ENCODE measurements at places on chromosomes 11 and 22.

DNA sequence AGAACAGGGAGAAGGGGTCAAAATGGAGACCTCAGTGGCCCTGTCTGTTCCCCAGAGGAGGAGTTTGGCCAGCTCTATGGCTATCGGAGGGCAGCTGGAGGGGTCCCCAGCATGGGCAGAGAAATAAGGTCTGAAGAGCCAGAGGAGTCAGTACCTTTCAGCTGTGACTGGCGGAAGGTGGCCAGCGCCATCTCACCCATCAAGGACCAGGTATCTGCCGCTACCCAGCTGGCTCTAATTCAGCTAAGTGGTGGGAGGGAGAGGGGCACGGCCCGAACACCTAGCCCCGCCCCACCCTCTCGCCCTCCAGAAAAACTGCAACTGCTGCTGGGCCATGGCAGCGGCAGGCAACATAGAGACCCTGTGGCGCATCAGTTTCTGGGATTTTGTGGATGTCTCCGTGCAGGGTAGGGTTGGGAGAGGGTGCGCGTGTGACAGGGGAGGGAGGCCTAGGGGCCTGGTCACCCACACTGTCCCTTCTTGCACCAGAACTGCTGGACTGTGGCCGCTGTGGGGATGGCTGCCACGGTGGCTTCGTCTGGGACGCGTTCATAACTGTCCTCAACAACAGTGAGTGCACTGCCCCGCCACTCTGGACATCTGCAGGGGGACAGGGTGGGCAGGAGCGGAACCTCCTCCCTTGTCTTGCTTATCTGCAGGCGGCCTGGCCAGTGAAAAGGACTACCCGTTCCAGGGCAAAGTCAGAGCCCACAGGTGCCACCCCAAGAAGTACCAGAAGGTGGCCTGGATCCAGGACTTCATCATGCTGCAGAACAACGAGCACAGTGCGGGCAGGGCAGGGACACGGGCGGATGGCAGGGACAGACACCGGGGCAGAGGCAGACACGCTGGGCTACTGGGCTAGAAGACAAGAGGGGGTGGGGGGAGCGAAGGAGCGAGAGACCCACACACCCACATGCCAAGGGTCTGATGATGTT lies 2.8 kb downstream of the CTSW start:
- DNase-seq: no peak

GRCh38 chr11:110772863-110773262 lies 60.6 kb upstream of the ARHGAP20 start:
- no peak for DNase-seq

DNA sequence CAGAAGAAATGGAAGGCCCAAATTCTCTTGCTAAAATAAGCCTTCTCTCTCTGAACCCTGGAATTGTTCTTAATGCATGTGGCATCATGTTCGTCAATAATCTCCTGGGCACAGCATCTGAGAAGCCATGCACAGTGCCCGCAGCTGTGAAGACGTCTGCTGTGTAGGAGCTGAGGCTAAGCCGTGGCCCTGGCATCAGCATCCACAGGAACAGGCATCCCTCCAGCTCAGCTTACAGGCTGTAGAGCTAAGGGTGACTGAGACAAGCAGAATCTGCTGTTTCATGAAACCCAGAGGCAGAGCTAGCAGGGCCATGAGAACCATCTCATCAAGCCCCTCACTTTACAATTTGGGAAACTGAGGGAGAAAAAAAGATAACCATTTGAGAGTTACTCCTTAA lies 60.6 kb downstream of the SEZ6L start:
- DNase-seq: no peak

DNA sequence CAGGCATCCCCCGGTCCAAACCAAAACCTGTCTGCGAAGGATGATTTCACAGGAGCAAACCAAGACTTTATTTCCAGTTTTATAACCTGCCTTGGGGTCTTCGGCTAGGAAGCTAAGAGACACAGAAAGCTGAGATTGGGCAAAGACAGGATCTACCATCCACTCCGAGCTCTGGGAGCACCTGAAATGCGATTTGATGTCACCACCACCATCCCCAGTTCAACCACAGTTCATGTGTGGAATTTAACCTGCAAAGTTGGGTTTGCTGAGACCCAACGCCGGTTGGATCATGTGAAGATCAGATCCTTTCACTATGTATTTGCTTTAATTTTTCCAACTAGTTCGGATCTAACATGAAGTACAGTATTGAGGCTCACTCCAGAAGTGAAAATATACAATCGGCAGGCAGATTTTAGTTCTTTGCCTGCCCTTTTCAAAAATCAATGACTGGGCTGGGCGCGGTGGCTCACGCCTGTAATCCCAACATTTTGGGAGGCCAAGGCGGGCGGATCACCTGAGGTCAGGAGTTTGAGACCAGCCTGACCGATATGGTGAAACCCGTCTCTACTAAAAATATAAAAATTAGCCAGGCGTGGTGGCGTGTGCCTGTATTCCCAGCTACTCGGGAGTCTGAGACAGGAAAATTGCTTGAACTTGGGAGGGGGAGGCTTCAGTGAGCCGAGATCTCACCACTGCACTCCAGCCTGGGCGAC lies 1.4 kb upstream of the C11orf24 start:
- no peak for DNase-seq

GRCh38 chr11:111269146-111269868 lies 23.8 kb downstream of the POU2AF2 start:
- DNase-seq: no peak

DNA sequence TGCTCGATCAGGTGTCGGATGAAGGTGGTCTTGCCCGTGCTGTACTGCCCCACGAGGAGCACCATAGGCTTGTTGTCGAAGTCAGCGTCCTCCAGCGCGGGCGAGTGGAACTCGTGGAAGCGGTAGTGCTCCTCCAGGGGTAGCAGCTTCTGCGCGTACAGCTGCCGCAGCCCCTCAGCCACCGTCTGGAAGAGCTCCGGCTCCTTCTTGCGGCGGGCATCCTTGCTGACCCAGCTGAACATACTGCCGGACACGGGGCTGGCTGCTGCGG lies 263 bp downstream of the EHD1 start:
- DNase-seq: no peak

GRCh38 chr11:44094260-44094868 lies 1.1 kb upstream of the EXT2 start:
- peak; percentile 87 for DNase-seq

- no peak for DNase-seq
These were observed 50.4 kb downstream of the OR4A47 start for GRCh38 chr11:48538991-48539390.

GRCh38 chr11:9574622-9575259 lies 1.3 kb downstream of the WEE1 start:
- DNase-seq: no peak
